ENCODE measurements at places on chromosomes 16 and 17. TPM values are rescaled to one million over a fixed set of nuclear protein-coding genes. Genes with fewer than 3 reads are reported as not detected.

Gene CBLN1
- total RNA-seq = not detected

Gene MT1A
- total RNA-seq = 3.4 TPM

DNA sequence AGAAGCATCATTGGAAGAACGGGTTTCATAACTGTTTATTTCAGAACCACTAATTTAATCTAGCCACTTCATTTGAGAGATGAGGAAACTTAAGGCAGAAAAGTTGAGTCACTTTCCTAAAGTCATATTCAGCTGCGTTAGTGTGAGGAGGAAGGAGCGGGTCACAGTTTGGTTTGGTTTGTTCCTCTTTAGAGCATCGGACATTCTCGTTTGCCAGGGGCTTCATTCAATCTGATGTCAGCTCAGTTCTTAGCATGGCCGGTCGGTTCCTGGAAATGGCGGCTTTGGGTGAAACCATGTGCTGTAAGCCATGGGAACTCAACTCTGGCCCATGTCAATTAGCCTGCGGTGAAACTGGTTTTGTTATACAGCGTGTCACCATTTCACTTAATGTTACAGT, 186.5 kb downstream of the LGALS9B start:
- no peak for DNase-seq

DNA sequence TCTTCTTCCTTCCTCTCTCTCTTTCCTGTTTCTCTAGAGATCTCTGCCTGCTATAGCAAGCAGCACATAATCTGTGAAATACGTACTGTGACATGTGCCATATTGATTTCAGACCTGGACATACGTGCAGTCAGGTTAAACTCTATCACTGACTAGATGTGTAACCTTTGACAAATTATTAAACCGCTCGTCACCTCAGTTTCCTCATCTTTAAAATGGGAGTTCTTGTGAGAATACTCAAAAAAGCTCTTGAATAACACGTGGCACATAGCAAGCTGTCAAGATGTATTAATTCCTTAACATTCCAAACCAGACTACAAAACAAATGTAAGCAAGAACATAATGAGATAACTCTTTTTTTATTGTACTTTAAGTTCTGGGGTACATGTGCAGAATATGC, 170.0 kb downstream of the PHKB start:
- DNase-seq = no peak

GRCh38 chr17:51423421-51424160, 163.2 kb downstream of the UTP18 start:
- no peak for DNase-seq

Data from RPMI7951 (cell line).